SK-N-MC (cell line): ENCODE measurements at places on chromosomes 11 and 22.

- DNase-seq: no peak
Measured at GRCh38 chr22:38397189-38398085, 57.6 kb downstream of the KCNJ4 start.

DNA sequence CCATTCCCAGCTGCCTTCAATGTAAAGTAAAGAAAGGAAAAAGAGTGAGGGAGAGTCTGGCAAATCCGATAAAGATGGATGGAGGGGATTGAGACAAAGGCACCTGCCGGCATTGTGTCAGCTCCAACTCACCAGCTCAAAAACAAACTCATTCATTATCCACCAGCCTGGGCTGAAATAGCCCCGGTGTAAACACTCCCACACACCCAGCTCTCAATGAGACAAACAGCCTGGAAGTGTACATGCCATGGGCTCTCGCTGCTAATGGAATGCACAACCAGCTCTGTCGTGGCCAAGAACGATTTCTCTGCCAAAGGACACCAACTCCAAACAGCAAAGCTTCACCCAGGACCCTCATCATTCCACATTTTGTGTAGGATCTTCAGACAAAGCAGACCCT lies 89.3 kb upstream of the OPCML start:
- no peak for DNase-seq

DNA sequence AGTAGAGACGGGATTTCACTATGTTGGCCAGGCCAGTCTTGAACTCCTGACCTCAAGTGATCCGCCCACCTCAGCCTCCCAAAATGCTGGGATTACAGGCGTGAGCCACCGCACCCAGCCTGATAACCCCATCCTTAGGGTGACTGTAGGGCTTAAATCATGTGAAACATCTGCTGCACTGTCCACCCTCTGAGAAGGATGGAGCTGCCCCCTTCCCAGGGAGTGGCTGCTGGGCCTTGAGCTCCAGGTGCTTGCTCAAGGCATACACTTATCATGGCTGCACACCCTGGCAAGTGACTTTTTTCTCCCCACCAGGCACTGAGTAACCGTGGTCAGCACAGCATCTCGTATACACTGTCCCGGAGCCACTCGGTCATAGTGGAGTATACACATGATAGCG lies 5.3 kb downstream of the PELI3 start:
- DNase-seq: no peak

- DNase-seq: no peak
Measured at GRCh38 chr11:85903811-85904210, 48.6 kb downstream of the CCDC83 start.

- no peak for DNase-seq
Measured at GRCh38 chr22:37025500-37026070, 6.0 kb downstream of the MPST start.

DNA sequence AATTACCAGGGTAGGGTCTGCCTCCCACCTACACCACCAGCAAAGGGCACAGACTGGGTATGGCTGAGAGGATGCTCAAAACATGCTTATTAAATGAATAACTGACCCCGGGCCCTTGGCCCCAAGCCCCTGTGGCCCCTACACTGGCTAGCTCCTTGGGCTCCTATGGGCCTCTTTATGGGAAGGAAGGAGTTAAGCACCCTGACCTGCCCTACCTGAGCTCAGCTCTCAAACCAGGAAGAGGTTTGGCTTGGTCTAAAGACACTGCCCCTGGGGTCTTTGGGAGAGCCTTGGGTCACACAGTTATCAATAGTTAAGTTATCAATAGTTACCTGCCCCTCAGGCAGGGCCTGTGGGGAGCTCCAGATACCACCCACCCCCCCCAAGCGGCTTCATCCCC lies 1.2 kb downstream of the USH1C start:
- no peak for DNase-seq
